ENCODE measurements at places on chromosomes 7 and 10.

DNA sequence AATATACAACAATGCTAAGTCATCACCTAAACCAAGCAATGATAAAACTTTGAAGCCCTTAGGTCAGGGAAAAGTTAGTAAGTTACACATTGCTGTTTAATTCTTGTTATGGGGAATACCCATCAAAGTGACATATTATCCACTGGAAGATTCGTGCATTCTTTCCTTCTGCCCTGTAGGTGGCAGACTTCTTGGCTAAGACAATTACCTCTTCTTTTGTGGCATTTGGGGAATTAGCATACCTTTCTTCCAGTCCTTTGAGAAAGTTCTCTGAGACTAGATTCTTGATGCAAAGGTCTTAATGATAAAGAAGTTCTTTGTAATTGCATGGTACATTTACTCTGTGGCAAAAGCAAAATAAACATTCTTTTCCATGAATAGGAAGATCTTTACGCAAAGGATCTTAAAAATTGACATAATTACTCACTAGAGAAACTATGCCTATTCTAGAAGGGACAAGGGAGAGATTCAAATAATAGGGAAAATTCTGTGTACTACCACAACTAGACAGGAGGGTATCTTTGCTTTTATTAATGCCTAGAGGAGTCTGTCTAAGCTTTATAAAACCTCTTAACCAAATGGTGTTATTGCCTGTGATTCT lies 395.9 kb downstream of the GRM8 start:
- DNase-seq: no peak

GRCh38 chr7:22565315-22565811 lies 65.4 kb upstream of the STEAP1B start:
- DNase-seq: no peak

DNA sequence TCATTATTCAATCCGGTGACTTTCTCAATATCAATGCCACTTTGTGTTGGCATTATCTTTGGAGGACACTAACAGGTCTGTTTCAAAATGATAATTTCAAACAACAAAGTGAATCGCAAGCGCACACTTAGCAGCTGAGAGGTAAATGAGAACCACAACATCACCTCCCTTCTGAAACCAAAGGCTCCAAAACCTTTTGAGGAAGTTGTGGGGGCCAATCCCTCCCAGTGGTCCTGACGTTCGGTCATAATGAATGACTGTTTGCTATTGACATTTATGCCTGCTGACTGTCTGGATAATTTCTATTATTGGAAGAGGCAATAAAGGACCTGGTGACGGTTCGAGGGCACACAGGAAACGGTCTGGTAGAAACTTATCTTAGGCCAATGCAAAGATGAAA lies 1.8 kb downstream of the ADARB2 start:
- no peak for DNase-seq

GRCh38 chr7:102317231-102318059 lies 30.8 kb downstream of the SH2B2 start:
- DNase-seq: no peak

DNA sequence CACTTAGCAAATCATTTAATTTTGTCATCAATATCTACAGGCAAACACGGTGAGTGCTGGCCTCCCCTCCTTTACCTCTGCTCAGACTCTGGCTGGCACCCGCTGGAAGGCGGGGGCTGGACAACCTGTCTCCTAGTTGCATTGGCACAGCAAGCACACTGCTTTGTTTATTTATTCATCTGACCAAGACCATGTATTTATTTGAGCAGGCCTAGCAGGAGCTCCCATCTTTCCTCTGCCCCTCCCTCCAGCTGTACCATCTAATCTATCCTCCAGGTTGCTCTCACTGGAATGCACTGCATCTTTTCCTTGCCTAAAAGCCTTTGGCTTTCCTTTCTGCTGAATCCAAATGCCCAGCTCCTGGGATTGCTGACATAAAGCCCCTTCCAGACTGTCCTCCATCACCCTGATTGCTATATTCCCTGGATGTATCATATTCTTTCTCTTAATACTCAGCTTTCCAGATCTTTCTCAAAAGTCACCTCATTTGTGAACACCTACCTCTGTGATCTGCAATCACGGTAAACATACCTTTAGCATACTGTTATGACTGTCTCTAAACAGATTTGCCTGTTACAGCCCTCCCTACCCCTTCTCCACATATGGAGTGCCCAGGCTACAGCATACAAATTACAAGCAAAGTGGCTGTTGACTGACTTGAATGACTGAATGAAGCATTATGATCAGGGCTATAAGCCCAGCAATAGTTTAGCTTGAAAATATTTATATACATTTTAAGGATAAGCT lies 9.6 kb downstream of the ELMO1 start:
- DNase-seq: no peak

DNA sequence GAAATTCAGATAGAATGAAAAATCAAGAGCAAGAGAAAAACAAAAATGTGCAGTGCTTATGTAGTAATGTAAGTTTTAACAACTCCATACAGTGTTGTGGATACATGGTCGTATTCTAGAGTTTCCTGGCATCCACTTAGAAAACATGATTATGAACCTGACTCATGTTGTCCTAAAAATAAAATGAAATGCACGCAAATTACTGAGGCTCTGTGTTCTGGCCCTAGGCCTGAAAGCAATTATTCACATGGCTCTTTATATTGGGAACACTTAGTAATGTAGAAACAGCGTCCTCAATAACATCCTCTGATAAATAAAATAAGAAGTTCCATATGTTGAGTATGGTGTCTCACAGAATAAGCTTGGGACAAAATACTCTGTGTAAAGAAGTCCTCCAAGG lies 200.2 kb upstream of the SEMA3E start:
- no peak for DNase-seq

- DNase-seq: no peak
Measured at GRCh38 chr7:38902449-38902848, 6.5 kb downstream of the VPS41 start.

DNA sequence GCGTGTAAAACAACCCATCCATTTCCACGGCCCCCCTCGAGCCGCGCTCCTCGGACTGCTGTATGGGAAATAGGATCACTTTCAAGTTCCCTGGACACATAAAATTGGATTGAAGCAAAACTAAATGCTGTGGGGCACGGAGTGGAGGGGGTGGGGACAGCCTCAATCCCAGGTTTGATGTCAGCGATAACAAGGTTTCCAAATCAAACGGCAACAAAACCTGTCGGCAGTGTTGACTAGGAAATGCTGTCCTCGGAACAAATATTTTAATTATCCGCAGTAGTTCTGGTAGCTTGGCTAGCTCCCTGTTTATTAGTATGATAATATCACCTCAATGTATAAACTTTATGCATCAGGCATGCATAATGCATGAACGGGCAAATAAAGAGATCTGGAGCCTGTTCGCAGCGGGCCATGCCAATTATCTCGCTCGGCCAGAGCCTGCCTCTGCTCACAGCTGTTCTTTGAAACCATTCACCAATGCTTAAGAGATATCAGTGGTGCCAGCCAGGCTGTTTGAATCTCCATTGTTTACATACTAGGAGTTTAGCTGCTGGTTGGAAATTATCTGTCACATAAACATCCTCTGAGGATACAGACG lies 161.1 kb downstream of the PAXIP1 start:
- DNase-seq: no peak

- no peak for DNase-seq
Measured at GRCh38 chr10:89302625-89303024, 779 bp downstream of the IFIT2 start.

- DNase-seq: no peak
Measured at GRCh38 chr10:7956508-7956907, 98.0 kb upstream of the GATA3 start.

GRCh38 chr10:71285180-71285545 lies 33.9 kb upstream of the SLC29A3 start:
- DNase-seq: no peak

- no peak for DNase-seq
Measured at GRCh38 chr7:88859288-88859687, 63.8 kb upstream of the TEX47 start.

DNA sequence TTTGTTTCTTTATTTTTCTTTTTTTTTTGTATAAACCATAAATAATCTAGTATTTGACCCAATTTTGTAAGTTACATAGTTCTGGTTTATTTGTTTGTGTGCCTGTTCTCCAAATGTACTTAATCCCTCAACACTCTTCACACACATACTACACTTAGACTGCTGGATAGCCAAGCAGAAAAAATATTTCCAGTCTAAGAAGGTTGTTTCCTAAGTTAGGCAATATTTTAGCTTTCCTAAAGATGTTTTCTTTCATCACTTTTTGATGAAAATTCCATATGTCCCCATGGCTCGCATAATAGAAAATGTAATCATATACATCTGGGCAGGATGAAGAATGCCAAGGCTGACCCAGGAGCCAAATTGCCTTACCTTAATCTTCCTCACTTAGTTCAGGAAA lies 105.3 kb downstream of the PPP1R3A start:
- DNase-seq: no peak

GRCh38 chr7:5549096-5549763 lies 125.6 kb upstream of the TNRC18 start:
- DNase-seq: no peak

DNA sequence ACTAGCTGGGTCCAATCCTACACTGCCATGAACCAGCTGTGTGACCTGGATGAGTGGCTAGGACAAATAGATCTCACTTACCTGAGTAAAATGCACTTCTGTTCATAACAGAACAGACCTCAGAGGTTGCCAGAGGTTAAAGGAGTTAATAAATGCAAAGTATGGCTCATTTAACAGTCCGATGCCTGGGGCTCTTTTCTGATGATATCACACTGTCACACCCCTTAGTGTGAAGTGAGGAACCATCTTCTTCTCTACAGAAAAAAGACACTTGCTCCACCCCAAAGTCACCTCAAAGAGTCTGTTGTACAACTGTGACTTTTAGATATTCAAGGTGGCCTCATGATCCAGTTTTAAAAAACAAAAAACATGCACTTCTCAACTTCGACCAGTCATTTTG lies 21.5 kb upstream of the TARP start:
- DNase-seq: no peak

DNA sequence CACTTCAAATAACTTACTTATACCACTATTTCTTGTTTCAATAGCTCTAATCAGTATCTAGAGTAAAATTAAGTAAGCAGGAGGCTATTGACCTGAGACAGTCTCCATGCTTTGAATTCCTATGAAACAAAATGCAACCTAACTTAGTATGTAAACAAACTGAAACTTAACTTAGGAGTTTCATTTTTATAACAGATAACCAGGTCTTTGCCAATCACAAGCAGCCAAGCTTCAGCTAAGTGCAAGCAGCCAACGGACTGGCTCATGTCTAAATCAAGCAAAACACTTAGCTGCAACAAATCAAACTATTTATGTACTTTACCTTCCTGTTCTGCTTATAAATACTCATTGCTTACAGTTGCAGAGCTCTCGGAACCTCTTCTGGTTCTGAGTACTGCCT lies 4.4 kb upstream of the GSTK1 start:
- DNase-seq: no peak

DNA sequence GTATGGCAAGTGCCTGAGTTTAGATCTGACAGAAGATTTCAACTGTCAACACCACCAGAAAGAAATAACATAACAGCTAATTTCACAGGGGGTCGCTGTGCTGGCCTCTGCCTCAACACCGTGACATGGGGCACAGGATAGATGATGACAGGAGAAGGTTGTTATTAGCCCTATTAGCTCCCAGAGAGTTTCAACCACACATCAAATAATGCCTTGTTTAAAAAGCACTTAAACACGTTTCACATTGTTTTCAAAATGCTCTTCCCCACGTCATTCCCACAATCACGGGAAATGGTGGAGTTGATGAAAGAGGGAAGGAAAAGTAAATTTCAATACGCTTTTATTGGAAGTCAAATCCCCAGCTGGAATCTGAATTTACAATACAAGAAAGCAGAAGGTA lies 184.7 kb downstream of the MAGI2 start:
- DNase-seq: no peak

DNA sequence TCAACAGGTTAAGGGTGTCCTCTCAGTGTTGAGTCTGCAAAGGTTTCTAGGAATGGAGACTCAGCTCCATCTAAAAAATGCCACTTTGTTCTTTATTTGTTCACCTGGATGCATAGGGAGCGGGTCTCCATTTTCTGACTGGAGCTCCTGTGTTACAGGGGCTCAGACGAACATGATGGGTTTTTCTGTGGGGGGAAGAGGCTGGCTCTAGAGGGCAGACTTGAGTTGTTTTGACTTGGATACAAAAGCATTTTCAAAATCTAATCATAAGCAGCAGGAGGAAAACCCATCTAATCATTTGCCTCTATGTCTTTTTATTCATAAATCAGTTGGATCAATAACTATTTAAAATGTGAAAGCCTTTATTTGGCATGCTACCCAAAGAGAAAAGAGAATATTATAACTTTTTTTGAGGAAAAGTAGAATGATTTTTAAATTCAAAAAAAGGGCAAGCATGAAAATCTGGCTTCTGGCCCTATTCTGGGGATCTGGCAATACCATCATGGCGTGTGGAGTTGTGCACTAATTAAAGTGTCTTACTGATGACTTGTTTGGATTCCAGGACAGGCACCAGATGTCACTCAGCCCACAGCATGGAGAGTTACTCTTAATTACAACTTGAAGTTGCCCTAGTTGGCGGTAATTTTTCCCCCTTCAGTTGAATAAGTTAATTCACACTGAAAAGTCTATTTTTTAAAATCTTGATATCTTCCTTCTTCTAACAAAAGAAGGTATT lies 594.9 kb downstream of the REEP3 start:
- no peak for DNase-seq

- no peak for DNase-seq
Measured at GRCh38 chr10:84654671-84655070, 326.3 kb downstream of the CCSER2 start.

DNA sequence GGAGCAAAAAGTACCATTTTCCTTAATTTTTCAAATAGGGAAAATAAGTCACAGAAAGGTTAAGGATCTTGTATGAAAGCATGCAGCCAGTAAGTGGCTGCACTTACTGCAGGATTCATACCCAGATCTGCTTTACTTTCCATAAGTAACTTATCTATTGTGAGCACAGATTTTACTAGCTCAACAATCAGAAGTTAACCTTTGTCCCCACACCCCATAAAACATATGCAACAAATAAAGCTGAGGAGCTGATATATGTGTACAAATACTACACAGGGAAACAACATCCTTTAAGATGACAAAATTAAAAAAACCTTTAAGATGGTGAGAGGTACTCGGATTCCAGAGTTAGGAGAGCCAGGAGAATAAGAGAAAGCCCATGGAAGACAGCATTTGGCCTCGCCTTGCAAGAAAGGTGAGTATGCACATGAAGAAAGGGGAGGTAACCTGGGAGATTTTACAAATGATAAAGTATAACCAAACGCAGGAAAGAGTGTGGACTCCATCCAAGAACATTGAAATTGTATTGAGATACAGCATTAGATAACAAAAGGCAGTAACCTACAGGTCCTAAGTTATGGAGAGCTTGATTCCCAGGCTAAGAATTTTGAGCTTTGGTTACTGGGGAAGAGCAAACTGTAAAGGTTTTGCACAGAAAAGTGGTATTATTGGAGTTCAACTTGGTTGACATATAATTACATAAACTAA lies 87.1 kb downstream of the ITGB8 start:
- no peak for DNase-seq

- DNase-seq: no peak
Measured at GRCh38 chr7:41925946-41926345, 223.1 kb upstream of the INHBA start.

DNA sequence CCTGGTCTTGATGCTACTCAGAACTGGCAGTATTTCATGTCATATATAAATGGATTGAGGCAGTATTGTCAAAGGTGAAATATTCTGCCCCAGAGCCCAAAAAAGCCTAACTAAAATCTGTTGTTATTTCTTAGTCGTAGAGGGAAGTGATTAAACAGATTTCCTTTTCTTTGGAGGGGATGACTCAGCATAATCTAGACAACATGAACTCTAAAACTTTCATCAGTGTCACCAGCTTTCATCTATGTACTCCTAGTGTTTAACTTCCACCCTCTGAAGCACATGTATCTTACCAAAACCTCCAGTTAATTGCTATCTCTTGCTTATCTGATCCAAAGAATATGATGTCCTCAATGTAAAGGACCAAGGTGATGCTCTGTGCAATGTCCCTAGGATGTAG lies 97.1 kb upstream of the ARID5B start:
- no peak for DNase-seq

Measured in stimulated activated CD4-positive, alpha-beta T cell treated with anti-CD3 and anti-CD28 coated beads, Interleukin-1b, Interleukin-23, amount 100 ng/mL, for 1 hour (primary cell).